Ovary (tissue), 10 donors: ENCODE measurements at places on chromosomes 7 and 10. TPM values are rescaled to one million over a fixed set of nuclear protein-coding genes. Genes with fewer than 3 reads are reported as not detected.

DNA sequence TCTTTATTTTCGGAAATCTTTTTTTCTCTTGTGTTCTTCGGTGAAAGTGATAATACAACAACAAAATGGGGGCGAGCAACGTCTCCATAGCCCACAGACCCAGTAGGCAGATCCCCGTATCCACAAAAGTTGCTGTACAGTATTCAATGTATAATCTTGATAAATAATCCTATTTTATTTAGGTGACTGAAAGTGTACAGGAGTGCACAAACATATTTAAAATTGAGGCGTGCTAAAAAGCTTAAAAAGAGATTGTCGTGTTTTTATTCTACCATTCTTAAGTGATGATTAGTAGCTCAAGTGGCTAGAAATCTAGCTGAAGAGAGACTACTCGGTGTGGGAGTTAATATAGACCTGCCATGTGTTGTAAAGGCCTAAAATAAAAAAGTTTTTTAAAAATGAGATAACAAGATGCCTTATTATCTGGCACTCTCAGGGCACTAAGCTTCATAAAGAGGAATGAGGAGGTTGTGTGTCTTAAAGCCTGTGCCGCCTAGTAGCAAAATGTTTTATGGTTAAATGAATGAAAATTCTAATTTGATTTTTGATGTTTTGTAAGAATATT, 1.6 kb downstream of the CAPZA2 start:
- peak overlapping the region; percentile 88 for H3K4me3 ChIP-seq
- H3K27me3 ChIP-seq: no peaks in the 10 kb centered on the region
- no peaks in the 10 kb centered on the region for H3K36me3 ChIP-seq

GRCh38 chr10:52259426-52259812, 54.7 kb upstream of the DKK1 start:
- H3K4me1 ChIP-seq: peaks cover 1% of the 10 kb centered on the region
- no peak overlapping the region for H3K4me3 ChIP-seq
- H3K36me3 ChIP-seq: no peaks in the 10 kb centered on the region
- DNase-seq: no peak
- no peak overlapping the region for H3K27ac ChIP-seq
- H3K27me3 ChIP-seq: no peaks in the 10 kb centered on the region

DNA sequence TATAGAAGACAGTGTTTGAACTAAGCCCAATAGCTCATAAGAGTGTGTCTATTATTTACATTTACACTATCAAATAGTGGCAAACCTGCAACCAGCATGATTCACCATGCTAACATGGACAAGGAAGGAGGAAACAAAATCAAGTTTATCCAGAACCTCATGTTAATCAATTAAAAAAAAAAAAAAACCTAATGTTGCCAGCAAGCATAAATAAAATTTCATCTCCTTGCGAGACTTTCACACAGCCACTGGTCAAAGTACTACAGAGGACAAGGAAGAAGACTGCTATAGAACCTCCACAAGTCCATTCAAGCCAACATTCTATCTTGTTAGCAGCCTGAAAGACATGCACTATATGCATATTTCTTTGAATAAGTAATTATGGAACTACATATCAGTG, 9.7 kb downstream of the TM9SF3 start:
- no peaks in the 10 kb centered on the region for H3K27me3 ChIP-seq
- no peak for DNase-seq
- H3K4me1 ChIP-seq: peaks cover 1% of the 10 kb centered on the region
- H3K4me3 ChIP-seq: no peak overlapping the region

DNA sequence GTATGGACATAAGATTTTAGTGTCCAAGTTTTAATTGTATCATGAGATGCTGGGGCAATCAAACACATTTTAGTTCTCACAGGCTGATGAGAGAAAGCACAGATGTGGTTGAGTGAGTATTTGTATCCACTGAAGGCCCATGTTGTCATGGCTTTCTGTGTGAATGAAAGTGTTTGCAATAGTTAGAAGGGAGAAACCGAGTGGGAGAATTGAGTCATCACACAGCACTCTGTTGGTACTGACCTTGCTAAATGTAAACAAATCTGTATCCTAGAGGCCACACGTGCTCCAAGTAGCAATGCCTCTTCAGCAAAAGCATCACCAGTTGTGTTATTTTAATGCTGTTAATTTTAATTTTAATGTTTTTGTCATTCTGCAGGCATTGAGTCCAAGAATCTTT, 121.2 kb downstream of the EMX2 start:
- no peak overlapping the region for H3K27ac ChIP-seq
- H3K36me3 ChIP-seq: no peaks in the 10 kb centered on the region
- H3K27me3 ChIP-seq: no peaks in the 10 kb centered on the region
- no peak overlapping the region for H3K4me3 ChIP-seq

DNA sequence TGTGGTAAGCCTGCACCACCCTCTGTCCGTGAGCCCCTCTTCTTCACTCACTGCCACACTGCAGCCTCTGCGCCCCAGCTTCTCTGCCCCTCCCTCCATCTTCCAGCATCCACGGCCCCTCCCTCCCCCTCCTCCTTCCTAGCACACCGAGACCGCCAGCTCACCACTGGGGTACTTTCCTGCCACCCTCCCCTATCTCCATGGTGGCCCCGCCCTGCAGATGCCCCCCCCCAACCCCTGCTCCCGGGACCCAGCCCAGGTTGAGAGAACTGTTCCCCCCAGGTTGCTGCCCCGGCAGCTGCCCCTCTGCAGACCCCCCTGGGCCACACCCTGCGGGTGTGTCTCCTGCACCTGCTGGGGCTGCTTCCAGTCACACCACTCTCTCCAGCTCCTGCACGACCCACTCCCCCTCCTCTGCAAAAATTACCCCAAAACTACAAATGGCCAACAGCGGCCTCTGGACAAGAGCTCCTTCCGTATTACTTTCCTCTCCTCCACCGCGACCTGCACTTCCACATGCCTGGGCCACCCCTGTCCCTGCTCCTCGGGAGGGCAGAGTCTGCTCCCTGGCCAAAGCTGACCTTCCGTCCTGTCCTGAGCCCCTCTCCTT, 209.2 kb upstream of the PPP2R2D start:
- no peaks in the 10 kb centered on the region for H3K36me3 ChIP-seq
- H3K27me3 ChIP-seq: no peaks in the 10 kb centered on the region
- H3K4me3 ChIP-seq: no peak overlapping the region
- no peaks in the 10 kb centered on the region for H3K4me1 ChIP-seq

DNA sequence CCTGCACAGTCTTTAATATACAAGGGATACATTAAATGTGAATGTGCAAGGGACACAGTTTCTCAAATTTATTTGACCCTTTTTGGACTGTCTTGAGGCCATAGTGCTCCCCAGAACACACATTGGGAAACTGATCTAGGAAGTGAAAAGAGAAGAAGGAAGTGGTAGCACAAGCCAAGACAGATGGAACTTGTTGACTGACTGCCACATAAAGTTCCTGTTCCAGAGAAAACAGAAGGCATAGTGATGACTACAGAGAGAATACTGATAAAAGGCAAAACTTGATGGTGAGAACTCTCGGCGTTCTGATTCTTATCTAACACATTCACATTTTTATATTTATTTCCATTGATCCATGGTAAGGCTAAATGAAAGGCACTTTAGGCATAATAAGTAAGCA, 1216.4 kb downstream of the CNTNAP2 start:
- no peak for DNase-seq
- H3K4me1 ChIP-seq: no peaks in the 10 kb centered on the region
- no peaks in the 10 kb centered on the region for H3K27me3 ChIP-seq
- no peaks in the 10 kb centered on the region for H3K36me3 ChIP-seq
- no peak overlapping the region for H3K4me3 ChIP-seq
- H3K27ac ChIP-seq: no peak overlapping the region

- no peaks in the 10 kb centered on the region for H3K36me3 ChIP-seq
- H3K27me3 ChIP-seq: no peaks in the 10 kb centered on the region
- no peak overlapping the region for H3K4me3 ChIP-seq
- peaks cover 24% of the 10 kb centered on the region for H3K4me1 ChIP-seq
Measured at GRCh38 chr7:47601119-47601880, 19.4 kb upstream of the TNS3 start.

GRCh38 chr10:120977897-120978296, 126.7 kb downstream of the WDR11 start:
- H3K36me3 ChIP-seq: no peaks in the 10 kb centered on the region
- H3K27me3 ChIP-seq: no peaks in the 10 kb centered on the region
- no peak overlapping the region for H3K27ac ChIP-seq
- no peak overlapping the region for H3K4me3 ChIP-seq
- no peak for DNase-seq

- H3K27ac ChIP-seq: no peak overlapping the region
- H3K36me3 ChIP-seq: no peaks in the 10 kb centered on the region
- H3K4me3 ChIP-seq: no peak overlapping the region
- H3K4me1 ChIP-seq: no peaks in the 10 kb centered on the region
Measured at GRCh38 chr10:112394475-112394875, 20.6 kb downstream of the ACSL5 start.

- H3K4me1 ChIP-seq: peaks cover 26% of the 10 kb centered on the region
- no peaks in the 10 kb centered on the region for H3K36me3 ChIP-seq
- H3K27me3 ChIP-seq: no peaks in the 10 kb centered on the region
Measured at GRCh38 chr7:105000927-105001336, 13.1 kb upstream of the KMT2E start.

- no peaks in the 10 kb centered on the region for H3K4me1 ChIP-seq
- H3K27me3 ChIP-seq: no peaks in the 10 kb centered on the region
- H3K27ac ChIP-seq: no peak overlapping the region
- no peaks in the 10 kb centered on the region for H3K36me3 ChIP-seq
Measured at GRCh38 chr10:76961841-76962240, 675.8 kb downstream of the KCNMA1 start.

- no peaks in the 10 kb centered on the region for H3K27me3 ChIP-seq
- H3K36me3 ChIP-seq: no peaks in the 10 kb centered on the region
- no peak overlapping the region for H3K4me3 ChIP-seq
- no peaks in the 10 kb centered on the region for H3K4me1 ChIP-seq
- no peak overlapping the region for H3K27ac ChIP-seq
- DNase-seq: no peak
Measured at GRCh38 chr10:100775386-100775785, 30.0 kb downstream of the PAX2 start.

GRCh38 chr7:134691546-134692343, 45.1 kb downstream of the BPGM start:
- DNase-seq: peak; percentile 64
- no peak overlapping the region for H3K4me3 ChIP-seq
- H3K36me3 ChIP-seq: no peaks in the 10 kb centered on the region
- peak overlapping the region; percentile 72 for H3K27ac ChIP-seq
- no peaks in the 10 kb centered on the region for H3K27me3 ChIP-seq

DNA sequence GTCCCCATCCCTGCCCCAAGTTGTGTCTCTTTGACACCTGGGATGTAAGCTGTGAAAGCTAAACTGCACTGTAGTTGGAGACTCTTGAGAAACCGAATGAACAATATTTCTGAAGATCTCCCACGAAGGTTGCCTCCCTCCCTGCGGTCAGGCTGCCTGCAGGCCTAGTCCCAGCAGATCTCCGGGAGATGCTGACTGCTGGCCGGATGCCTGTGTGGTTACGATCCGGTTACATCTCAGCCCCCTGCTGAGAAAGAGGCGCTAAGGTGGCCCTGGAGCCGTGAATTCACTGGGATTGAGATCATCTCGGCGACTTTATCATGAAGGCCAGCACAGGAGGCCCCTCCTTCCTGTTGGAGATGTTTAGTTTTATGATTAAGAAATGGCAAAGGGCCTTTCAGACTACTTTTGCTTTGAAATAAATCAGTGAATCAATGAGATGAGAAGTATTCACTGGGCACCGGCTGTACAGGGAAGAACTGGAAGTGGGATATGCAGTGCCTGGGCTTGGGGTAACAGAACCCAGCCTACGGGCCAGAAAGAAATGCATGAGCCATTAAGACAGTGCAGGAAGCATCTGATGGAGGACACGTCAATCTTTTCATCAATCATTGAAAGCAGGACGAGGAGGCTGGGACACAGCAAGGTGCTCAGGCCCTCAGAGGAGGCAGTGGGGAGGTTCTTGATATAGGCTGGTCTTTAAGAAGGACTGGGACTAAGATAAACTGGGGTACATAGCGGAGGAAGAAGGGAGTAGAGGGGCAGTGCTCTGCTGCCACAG, 177.6 kb downstream of the PRKAG2 start:
- H3K27me3 ChIP-seq: no peaks in the 10 kb centered on the region
- no peak for DNase-seq
- no peak overlapping the region for H3K27ac ChIP-seq
- no peaks in the 10 kb centered on the region for H3K36me3 ChIP-seq

DNA sequence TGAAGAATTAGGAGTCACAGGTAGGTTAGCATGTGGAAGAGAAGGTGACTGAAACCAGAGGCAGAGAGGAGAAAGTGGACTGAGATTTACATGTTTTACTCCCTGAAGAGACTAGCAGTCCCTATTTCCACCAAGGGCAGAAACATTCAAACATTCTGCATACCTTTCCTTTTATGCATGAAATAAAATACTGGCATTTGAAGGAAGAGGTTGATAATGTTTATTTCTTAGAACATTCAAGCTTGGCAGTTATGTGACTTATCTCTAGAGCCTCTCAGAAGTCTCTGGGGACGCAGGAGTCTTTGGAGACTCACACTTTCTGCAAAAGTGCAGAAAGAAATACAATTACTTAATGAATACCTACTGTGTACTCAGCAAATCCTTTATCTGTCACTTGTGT, 507.1 kb upstream of the C7orf33 start:
- H3K4me1 ChIP-seq: peaks cover 4% of the 10 kb centered on the region
- H3K36me3 ChIP-seq: no peaks in the 10 kb centered on the region
- no peaks in the 10 kb centered on the region for H3K27me3 ChIP-seq
- no peak overlapping the region for H3K27ac ChIP-seq
- H3K4me3 ChIP-seq: no peak overlapping the region

- no peaks in the 10 kb centered on the region for H3K27me3 ChIP-seq
- no peaks in the 10 kb centered on the region for H3K36me3 ChIP-seq
- no peak overlapping the region for H3K27ac ChIP-seq
- DNase-seq: no peak
- peak overlapping the region; percentile 93 for H3K4me3 ChIP-seq
- peaks cover 2% of the 10 kb centered on the region for H3K4me1 ChIP-seq
Measured at GRCh38 chr10:74151879-74152722, 1.1 kb downstream of the ADK start.

GRCh38 chr7:113087071-113087998, 708 bp upstream of the GPR85 start:
- DNase-seq: no peak
- no peak overlapping the region for H3K27ac ChIP-seq
- peaks cover 2% of the 10 kb centered on the region for H3K4me1 ChIP-seq
- H3K27me3 ChIP-seq: no peaks in the 10 kb centered on the region
- H3K36me3 ChIP-seq: no peaks in the 10 kb centered on the region

PODXL gene
- 43.6 TPM for total RNA-seq

DYDC1 gene
- not detected for total RNA-seq

PLAU gene
- total RNA-seq: 6.5 TPM

CTAGE6 gene
- total RNA-seq: not detected
